Activated CD4-positive, alpha-beta T cell treated with anti-CD3 and anti-CD28 coated beads for 48 hours (primary cell): ENCODE measurements at places on chromosomes 2 and 18.

DNA sequence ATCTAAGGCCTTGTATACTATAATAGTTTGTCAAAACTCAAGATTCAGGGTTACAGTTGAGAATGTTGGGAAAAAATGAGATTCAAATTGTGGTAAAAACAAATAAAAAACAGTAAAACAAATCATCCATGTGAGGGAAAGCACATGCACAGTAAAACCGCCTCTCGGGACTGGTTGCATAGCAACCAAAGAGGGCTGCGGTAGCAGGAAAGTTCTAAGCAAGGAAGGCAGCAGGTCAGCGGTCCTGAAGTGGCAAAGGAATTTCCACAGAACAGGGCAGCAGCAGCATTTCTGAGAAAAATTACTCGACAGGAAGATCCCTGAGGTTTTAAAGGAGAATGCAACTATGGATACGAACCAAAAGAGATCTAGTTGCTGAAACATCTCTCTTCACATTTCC lies 93.7 kb downstream of the DYNAP start:
- no peak for DNase-seq

GRCh38 chr18:68429111-68429510 lies 285.8 kb downstream of the TMX3 start:
- no peak for DNase-seq

- DNase-seq: no peak
Measured at GRCh38 chr2:154554046-154554445, 144.4 kb upstream of the KCNJ3 start.

GRCh38 chr2:197167608-197168314 lies 142.8 kb downstream of the ANKRD44 start:
- DNase-seq: no peak

GRCh38 chr18:9025091-9025838 lies 77.2 kb upstream of the NDUFV2 start:
- no peak for DNase-seq
